ENCODE measurements at places on chromosomes 12 and 14.
A peak's percentile ranks its signal among the peaks of the same experiment; 100 is the strongest.

- peak; percentile 64 for DNase-seq
Measured at GRCh38 chr14:104385111-104385510, 194.5 kb upstream of the C14orf180 start.

GRCh38 chr12:104166465-104166864, 28.5 kb upstream of the NFYB start:
- no peak for DNase-seq

- no peak for DNase-seq
Measured at GRCh38 chr12:43396671-43397070, 155.3 kb downstream of the ADAMTS20 start.

GRCh38 chr14:95234426-95234825, 77.1 kb upstream of the DICER1 start:
- DNase-seq: no peak

- DNase-seq: no peak
Measured at GRCh38 chr12:3247629-3248161, 170.5 kb downstream of the TSPAN9 start.

DNA sequence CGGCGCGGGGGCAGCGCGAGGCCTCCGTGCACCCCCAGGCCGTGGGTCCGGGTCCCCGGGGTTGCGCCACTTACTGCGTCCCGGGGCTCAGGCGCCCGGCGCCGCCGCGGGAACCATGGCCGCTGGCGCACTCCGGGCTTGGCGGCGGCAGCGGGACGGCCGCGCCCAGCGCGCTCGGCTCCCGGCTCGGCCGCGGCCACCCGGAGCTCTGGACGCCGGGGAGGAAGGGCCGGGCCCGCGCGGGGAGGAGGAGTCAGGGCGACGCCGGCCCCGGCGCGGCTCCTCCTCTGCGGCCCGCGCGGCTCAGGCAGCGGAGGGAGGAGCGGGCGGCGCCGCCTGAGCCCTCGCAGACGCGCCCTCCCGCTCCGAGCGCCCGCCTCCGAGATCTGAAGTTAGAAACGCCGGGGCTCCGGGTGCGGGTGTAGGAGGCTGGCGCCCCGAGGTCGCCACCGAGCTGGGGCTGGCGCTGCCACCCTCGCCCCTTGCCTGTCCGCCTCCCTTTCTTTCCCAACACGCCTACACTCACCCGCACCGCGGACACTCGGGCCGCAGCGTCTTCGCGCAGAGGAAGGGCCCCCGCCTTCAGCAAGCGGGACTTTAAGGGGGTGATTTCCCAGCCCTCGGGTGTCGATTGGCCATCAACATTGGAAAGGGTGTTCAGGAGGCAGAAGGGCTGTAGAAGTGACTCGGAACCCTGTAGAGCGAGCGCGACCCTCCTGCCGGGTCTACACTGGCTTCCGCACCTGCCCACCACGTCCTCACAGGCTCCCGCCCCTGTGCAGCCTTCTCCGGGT, at the start of gene NIN:
NIN (minus strand) TSS at position 231 of the 794 bp plus-strand sequence. CDS start 9,106 bp downstream, outside the sequence.
- no peak for DNase-seq

DNA sequence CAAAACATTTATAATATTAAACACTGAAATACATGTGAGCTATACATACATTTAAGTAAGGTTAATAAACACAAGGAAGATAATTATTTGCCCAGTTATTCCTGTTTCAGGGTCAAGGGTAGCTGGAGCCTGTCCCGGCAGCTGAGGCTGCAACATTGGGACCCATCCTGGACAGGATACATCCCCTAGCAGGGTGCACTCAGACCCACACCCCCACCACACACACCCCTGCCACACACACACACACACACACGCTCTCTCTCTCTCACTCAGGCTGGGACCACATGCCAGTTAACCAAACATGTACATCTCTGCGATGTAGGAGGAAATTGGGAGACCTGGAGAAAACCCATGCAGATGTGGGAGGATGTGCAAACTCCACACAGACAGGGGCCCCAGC, 112.6 kb upstream of the TMCC3 start:
- no peak for DNase-seq

DNA sequence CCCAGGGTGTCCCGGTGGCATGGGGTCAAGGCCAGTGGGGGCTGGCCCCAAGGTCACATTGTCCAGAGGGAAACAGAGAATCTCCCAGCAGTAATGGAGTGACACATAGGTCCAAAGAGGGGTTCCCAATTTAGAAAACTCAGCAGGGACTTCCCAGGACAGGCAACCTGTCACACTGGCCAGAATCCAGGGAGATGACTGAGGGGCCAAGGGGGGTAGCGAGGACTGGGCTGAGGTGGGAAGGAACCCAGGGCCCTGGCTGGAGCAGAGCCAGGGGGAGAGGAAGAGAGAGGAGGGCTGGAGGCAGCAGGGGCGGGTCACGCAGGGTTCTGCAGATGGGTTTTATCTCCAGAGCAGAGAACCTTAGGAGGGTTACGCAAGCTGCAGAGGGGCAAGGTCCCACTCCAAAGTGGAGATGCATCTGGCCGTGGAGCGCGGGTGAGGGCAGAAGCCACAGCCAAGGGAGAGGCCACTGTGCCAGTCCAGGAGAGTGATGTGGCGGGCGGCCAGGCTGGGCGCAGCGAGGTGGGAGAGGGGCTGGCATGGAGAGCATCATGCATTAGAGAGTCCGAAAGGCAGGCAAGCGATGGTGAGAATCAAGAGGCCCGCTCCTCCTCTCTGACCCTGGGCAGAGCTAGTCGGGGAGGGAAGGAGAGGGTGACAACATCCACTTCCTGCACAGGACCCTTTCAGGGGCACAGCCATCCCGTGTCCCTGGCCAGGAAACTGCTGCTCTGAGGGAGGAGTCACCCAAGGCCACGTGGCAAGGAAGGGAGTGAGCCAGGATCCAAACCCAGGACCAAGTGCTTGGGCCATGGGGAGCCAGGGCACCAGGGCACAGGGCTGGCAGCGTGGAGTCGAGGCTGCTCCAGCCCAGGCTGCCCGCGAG, 29.0 kb downstream of the NCOR2 start:
- no peak for DNase-seq

- DNase-seq: no peak
Measured at GRCh38 chr14:43249591-43249990, 1257.5 kb downstream of the FSCB start.

- DNase-seq: peak; percentile 46
Measured at GRCh38 chr14:94394581-94395207, 6.3 kb upstream of the SERPINA1 start.

DNA sequence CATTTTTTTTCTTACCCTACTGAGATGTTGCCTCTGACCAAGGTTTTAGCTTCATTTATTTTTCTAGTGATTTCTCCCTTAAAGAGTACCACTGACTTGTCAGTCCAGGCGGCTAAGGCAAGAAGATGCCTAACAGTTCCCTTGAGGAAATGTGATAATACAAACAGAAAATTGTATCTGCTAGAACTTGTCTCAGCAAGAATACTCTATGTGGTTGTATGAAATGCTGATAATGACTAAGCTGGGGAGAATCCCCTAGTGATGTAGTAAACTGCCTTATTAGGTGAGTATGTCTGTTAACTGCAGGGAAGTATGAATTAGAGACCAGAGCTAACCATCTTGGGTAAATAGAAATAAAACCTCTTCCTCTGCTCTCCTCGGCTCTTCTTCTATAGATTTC, 6.7 kb downstream of the C12orf54 start:
- DNase-seq: no peak

GRCh38 chr12:6476489-6476888, 6.0 kb upstream of the VAMP1 start:
- DNase-seq: no peak

DNA sequence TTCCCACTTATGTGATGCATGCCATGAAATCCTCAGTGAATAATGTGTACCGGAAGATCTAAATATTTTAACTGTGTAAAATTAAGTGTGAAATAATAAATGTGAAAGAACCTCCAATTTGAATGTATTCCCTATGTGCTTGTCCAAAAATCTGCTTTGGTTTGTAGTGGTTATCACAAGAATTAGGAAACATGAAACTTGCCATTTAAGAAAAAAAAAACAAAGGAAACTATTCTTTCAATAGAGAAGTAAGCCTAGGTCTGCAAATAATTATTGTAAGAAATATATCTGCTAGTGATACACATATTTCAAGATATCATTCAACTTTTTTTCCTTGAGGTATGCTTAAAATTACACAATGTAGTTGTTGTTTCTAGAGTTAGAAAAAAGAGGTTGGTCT, 500.4 kb downstream of the SLC6A15 start:
- DNase-seq: no peak

DNA sequence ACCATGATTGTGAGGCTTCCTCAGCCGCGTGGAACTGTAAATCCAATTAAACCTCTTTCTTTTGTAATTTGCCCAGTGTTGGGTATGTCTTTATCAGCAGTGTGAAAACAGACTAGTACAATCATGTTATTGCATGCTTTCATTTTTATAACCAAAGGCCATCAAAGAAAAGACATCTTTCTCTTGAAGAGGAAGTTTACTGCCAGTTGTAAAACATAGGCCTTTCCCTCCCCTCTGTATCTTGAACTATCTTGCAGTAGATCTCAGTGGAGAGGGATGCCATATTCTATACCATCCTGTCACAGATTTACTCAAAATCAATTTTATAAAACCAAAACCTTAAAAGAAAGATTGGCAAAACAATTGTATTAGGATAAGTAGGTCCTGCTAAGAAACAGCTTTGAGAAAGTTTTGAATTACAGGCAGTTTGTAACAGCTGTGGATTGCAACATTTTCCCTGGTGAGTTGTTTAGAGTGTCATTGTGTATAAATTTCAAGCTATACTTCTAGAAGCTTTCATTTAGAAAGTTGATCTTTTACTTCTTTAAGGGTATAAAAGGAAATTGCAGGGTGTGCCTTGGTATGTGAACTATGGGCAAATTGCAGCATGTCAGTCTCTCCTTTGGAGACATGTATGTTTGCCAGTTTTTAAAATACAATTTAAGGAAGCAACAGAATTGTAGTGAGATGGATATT, 128.0 kb downstream of the ATP23 start:
- no peak for DNase-seq

GRCh38 chr14:59132796-59133494, 55.5 kb upstream of the DAAM1 start:
- DNase-seq: no peak

- no peak for DNase-seq
Measured at GRCh38 chr12:104933128-104933527, 25.0 kb downstream of the SLC41A2 start.

- DNase-seq: no peak
Measured at GRCh38 chr12:122866379-122866778, 29.5 kb downstream of the VPS37B start.

GRCh38 chr12:31959701-31960391, 631 bp downstream of the RESF1 start:
- peak; percentile 38 for DNase-seq

DNA sequence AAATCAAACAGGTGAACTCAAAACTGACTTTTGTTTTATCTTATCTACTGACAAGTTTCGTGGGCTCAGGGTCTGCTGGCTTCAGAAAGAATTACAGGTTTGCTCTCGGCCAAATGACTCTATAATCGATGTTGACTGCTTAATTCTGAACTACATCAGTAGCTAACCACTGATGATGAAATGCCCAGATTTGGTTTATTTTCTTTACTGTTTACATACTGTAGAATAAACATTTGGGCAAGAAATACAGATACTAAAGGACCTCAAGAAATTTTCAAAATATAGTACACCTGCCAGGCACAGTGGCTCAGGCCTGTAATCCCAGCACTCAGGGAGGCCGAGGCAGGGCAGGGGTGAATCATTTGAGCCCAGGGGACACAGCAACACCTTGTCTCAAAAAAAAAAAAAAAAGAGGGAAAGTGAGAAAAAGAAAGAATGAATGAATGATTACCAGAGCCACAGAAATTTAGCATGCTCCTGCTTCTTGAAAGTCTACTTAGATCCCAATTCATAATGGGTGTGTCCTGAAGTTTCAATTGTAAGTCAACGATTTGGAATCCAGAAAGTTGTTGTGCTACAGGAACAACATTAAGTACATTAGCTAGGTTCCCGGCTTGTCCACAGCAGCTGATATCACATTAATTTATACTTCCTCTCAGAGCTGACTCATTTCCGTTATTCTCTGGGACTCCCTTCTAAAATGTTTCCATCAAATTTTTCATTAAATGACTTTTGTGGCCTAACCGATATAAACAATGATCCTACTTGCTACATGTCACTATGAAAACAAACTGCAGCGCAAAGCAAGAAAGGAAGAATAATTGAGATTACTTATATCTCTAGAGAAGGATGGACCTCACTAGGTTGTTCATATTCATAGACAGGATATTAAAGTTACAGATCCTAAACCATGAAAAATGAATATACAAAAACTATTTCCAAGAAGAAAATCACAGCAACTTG, 134.3 kb downstream of the MED13L start:
- DNase-seq: no peak
